ENCODE measurements at places on chromosomes 2 and 18.

DNA sequence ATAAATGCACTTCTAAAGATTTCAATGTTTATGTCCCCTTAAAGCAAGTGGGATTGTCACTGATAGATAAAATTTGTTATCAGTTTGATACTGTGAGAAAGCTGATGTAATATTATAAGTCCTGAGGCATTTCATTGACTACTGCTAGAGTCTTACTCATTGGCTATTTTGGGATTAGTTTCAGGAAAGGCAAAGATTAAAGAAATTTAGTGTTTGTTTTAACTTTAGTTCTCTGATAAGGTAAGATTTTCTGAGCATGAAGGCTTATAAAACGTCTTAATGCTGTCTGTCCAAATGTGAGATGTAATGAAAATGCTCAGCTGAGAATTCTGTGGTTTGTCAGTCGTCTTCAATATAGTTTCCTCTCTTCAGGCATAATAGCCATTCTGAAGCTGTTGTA lies 886.4 kb upstream of the CDH2 start:
- peak; percentile 4 for DNase-seq

DNA sequence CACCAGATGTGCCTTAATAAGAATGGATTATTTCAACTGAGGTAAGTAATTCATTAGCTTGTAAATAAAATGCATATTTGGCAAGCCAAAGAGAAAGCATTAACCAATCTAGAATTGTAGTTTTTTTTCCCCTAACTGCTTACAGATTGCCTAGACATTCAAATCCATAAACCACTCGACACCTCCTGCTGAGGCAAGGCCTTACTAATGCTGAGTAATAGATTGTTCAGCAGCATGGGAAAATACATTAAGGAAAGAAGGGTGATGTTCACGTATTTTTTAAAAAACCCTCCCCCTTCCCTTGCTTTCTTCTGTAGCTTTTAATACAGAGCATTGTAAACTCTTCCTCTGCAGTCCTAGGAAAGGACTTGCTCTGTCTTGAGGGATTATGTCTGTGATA lies 17.0 kb upstream of the LINC00305 start:
- peak; percentile 10 for DNase-seq

GRCh38 chr2:129729011-129729410 lies 250.5 kb upstream of the RAB6C start:
- no peak for DNase-seq

DNA sequence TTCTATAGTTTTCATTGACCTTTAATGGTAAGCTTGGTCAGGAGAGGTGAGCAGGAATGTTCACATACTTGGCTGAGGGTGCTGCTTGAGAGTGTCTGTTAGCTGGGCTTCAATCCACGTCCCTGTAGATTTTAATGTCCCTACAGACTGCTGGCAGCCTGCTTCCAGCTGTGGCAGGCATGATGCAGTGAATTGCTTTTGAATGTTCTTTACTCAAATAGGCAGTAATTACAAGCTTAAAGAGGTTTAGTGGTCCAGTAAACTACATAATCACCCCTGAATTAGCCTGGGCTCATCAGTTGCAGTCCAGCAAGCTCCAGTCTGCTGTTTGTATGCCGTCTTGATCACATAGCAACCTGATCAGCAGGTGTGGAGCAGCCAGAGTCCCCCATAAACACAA lies 102.1 kb downstream of the MEIS1 start:
- DNase-seq, result no peak

- DNase-seq, result no peak
Observed at GRCh38 chr2:217065012-217065290, 205.1 kb upstream of the TNP1 start.

GRCh38 chr2:174035981-174036742 lies 71.0 kb upstream of the SP3 start:
- peak; percentile 35 for DNase-seq

GRCh38 chr2:176002688-176003210 lies 682 bp upstream of the LNPK start:
- DNase-seq, result peak; percentile 13

All from fibroblast of villous mesenchyme (primary cell).